OCI-LY7 (cell line): ENCODE measurements at places on chromosomes 6 and 20.

GRCh38 chr6:149862922-149863697, 1.0 kb downstream of the LRP11 start:
- DNase-seq = peak; percentile 52

DNA sequence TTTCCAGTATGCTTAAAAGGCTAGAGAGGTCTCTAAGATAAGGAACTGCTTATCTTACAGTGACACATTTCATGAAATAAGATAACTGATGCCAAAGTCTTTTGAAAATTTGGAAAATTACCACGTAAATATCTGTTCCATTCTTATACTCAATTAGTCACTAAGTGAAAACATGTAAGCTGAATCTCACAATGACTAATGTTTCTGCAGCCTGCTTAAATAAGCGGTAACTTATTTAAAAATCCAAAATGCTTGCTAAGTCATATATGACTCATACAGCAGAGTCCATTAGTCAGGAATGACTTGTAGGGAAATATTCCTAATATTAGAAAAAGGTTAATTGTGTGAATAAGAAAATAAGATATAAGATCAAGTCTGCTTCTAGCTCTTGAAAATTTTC, 27.8 kb upstream of the LGSN start:
- no peak for DNase-seq

- DNase-seq = no peak
These were observed 244.4 kb downstream of the GMPR start for GRCh38 chr6:16482702-16483314.

DNA sequence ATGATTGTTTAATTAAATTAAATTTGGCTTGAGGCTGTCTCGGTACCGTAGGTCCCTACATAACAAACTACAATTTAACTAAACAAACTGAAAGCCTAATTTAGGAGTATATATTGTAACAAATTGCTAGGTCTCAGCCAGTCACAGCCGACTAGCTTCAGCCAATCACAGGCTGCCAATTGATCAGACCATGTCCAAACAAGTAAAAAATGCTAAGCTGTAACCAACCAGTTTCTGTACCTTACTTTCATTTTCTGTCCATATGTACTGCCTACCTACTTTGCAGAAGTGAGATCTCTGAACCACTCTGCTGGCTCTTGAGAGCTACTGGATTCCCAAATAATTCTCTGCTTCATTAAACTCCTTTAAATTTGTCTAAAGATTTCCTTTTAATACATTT, 648.0 kb upstream of the GJE1 start:
- peak; percentile 87 for DNase-seq

DNA sequence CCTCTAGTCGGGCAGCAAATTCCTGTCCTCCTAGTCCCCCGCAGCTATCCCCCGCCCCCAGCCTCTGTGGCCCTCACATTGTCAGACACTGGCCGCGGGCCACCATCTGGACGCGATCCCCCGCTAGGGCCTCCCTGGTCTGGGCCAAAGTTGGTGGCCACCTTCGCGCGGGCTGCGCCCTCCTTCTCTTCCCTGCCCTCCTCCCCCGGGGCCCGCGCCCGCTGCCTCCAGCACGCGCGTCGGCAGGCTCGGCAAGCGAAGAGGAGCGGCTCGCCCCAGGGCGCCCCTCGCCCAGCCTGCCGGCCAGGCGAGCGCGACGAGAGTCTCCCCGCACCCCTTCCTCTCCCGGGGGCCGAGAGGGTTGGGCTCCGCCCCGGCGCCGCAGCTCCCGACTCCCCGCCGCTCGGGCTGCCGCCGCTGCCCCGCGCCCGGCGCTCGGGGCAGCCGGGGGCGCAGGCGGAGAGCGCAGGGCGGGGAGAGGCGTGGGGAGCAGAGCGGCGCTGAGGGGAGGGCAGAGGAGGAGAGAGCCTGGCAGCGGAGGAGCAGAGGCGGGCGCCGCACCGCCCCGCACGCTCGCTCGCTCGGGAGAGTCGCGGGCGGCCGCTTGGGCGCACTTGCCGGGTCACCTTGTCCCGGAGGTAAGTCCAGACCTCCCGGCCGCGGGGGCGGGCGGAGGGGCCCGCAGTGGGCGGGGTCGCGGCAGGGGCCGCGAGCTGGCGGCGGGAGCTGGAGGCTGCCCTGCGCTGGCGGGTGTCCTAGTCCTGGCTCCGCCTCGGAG, at the start of gene SYNDIG1:
Gene SYNDIG1 (plus strand): TSS at position 514 of the 778 bp plus-strand sequence. CDS start 73,469 bp downstream, outside the sequence.
- DNase-seq = no peak
